HCT116 (cell line): ENCODE measurements at places on chromosomes 2 and 18.

GRCh38 chr18:9947248-9947647 lies 33.4 kb downstream of the VAPA start:
- DNase-seq, result no peak

DNA sequence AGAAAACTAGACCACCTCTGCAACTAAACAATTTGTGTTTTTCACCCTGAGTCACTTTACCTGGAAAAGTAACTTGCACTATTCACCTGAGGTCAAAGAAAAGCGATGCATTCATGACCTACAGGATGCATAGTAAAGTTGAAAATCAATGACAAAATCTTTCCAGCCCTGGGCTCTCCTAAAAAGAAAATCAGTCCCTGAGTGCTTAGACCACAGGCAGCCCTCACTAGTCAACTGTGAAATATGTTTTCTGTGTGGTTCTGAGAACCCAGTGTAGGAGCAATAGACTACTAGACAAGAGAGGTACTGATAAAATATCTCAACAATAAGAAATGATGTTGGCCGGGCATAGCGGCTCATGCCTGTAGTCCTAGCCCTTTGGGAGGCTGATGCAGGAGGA lies 133.1 kb downstream of the TXNL1 start:
- DNase-seq, result no peak

DNA sequence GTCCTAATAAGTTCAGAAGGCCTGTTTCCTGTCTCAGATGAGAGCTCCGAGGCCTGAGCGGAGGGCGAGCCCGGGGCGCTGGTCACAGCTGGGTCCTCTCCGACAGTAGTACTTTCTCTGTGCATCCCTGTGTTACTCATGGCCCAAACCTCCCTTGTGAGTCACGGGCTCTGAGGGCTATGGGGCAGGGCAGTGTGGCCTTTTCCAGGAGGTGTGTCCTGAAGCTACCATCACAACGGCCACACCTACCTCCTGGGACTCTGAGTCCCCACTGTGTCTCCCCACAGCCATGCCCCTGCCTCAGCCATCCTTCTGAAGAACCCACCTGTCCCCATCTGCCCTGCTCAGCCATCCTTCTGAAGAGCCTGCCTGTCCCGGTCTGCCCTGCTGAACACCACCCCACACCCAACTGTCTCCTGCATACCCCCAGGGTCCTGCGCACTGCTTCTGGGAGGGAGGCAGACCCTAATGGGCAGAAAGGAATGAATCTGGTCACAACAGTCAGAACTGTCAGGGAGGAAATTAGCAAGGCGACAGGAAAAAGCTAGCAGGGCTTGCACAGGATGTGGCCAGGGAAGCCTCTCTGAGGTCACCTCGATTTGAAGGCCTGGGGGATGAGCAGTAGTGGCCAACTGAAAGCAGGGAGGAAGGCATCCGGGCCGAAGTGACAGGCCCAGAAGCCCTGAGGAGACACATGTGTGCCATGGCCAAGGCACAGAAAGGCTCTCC lies 145.4 kb upstream of the RIOK3 start:
- peak; percentile 16 for DNase-seq

DNA sequence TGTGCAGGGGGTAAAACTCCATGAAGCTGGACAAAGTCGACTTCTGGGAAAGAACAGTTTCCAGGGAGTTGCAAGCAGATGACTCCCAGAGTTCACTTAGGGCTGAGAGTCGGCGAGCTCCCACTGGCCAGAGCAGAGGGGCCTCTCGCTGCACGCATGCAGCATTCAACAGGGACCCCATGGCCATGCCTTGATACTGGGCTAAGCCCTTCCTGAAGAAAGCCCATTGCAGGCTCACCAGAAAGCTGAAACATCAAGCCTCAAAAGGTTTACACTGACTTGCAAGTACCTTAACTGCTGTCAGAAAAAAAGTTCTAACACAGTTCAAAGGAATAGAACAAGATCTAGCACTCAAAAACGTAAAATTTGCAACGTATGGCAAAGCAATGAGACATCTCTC lies 56.4 kb downstream of the NDUFA10 start:
- DNase-seq, result no peak
